ENCODE measurements at places on chromosomes 1 and 21.

- no peak for DNase-seq
These were observed 22.1 kb upstream of the FAM20B start for GRCh38 chr1:179003512-179004066.

- no peak for DNase-seq
These were observed 69.6 kb upstream of the B3GALT2 start for GRCh38 chr1:193256019-193256418.

- no peak for DNase-seq
These were observed 8.3 kb upstream of the ZC3H11B start for GRCh38 chr1:219621047-219621786.

DNA sequence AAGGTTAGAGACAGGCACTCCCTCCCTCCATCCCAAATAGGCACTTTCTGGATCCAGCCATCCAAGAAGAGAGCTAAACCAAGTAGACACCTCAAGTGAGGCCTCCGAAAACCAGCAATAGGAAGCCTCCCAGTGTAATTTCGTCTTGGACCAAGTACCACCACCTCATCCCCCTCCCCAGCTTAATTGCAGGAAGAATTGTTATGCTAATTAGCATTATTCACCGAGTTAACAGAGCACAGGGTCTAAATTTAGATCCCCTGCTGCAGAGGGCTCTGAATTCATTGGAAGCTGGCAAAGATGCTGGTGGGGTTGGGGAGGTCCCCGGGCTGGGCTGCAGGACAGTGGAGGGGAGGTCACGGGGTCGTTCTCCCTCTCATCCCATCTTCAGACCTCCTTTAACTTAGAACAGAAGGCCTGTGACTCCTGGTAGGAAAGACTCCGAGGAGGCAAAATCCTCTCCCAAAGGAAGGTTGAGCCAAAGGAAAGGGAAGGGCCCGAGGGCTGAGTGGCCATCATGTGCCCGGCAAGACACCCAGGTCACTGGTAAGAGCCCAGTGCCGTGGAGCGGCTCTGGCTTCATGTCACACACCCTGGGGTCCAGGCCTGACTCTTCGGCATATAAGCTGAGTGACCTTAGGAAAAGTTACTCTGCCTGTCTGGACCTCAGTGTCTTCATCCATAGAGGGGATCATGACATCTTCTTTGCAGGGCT lies 209.2 kb upstream of the GRIK3 start:
- no peak for DNase-seq

- DNase-seq: no peak
These were observed 13.6 kb upstream of the GPX7 start for GRCh38 chr1:52588535-52588934.

GRCh38 chr21:39161064-39161463 lies 22.2 kb downstream of the PSMG1 start:
- DNase-seq: no peak

GRCh38 chr21:16069178-16070112 lies 339.7 kb downstream of the USP25 start:
- no peak for DNase-seq
